NCI-H2081 (cell line): ENCODE measurements at places on chromosomes 13 and 19.

DNA sequence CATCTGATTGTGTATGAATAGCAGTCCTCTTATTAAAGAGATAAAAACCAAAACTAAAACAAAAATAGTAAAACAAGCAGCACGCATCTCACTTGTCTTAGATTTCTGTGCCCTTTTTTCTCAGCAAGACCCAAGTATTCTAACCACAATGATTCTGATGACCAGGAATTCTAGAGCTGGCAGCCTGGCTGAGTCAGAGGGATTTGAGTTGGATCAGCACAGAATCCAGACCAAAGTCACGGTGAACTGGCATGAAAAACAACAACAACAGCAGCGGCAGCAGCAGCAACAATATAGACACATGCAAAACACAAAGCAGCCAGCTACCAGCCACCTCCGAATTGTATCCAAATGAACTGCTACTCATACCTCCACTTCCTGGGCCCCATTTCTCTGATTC lies 360.5 kb downstream of the KCNRG start:
- DNase-seq = no peak

DNA sequence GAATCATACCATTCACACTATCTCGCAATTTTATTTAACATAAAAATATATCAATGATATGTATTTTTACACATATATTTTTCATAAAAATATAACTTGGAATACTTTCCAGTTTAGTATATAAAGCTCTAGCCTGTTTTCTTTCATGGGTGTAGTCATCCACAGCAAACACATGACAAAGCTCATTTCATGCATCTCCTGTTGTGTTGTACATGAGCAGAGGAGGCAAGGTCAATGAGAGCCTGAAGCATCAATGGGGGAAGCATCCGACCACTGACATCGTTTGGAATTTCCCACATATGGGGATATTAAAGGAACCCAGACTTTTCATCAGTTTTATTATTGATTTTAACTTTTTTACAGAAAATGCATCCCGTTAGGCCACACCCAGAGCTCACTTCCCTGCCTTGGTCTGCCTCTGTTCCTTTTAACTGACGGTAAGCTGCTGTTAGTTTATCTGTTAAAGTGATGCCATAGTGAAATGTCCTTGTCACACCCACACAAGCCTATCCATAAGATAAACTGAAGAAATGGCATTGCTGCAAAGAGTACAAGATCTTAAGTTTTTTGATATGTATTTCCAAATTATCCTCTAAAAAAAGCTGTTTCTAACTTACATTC lies 44.0 kb downstream of the MIPEP start:
- DNase-seq = no peak

- DNase-seq = no peak
These were observed 575 bp downstream of the SHFL start for GRCh38 chr19:10086591-10087192.

DNA sequence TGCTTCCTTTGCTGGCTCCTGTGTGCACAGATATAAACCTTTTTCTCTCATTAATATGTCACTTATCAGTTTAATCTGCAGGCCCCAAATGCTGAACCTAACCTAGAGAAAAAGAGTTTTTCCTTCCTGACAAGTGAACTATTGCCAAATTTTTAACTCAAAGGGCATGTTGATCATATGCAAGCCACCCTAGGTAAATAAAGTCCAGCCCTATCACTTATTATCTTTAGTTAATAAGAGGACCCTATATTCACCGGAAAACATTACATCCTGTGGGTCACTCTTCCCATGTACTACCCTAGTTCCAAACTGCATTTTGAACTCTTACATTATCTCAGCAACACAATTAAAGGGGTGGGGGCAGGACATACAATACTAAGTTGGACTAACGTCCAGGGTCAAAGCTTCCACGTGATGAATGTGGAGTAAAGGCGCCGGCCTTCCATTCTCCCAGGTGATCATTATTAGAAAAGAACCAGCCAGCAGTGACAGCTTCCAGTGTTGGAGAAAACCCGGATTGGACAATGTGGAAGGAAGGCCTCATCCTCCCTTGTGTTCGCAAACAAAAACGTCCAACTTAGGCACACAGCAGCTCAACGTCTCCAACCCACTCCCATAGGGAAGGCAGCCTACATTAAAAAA lies 86.6 kb downstream of the STK24 start:
- DNase-seq = no peak

DNA sequence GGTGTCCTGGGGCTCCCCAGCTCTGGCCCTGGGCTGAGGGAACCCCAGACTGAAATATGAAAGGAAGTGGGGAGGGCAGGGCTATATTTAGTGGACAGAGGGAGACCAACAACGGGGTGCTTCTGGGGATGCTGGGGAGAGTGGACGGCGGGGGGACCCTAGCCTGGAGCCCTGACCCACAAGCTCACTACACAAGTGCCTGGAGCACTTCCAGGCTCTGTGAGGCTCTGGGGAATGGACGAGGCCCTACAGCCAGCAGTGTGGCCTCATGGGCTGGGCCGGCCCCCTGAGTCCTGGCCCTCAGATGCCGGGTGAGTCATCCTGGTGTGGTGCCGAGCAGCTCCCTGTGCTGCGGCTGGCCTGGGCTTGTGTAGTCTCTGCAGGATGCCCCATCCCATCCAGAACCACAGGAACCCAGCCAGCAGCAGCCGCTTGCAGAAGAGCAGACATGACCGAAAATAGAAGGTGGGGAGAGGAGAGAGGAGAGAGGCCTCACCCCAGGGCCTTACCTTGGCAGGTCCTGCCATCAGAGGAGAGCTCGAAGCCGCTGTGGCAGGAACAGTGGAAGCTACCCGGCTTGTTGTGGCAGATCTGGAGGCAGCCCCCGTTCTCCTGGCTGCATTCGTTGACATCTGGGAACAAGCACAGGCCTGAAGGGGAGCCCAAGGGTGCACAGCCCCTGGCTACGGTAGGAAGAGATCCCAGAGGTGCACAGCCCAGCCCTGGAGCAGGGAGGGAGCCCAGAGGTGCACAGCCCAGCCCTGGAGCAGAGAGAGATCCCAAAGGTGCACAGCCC lies 26.1 kb downstream of the GAS6 start:
- DNase-seq = peak; percentile 58

- DNase-seq = no peak
These were observed 8.1 kb upstream of the CARM1 start for GRCh38 chr19:10863107-10863717.

- DNase-seq = no peak
These were observed 15.2 kb upstream of the STRN4 start for GRCh38 chr19:46761418-46761831.

GRCh38 chr19:3338541-3339181 lies 27.7 kb upstream of the NFIC start:
- DNase-seq = peak; percentile 17

- no peak for DNase-seq
These were observed 105.7 kb upstream of the SLC15A1 start for GRCh38 chr13:98858191-98858590.

- no peak for DNase-seq
These were observed 22.4 kb downstream of the ENOX1 start for GRCh38 chr13:43764349-43764748.
